ENCODE measurements at places on chromosomes 11 and 22.

- DNase-seq = no peak
Measured at GRCh38 chr22:33110562-33111163, 52.5 kb upstream of the SYN3 start.

- DNase-seq = peak; percentile 11
Measured at GRCh38 chr22:40070701-40071100, 75.9 kb downstream of the FAM83F start.

DNA sequence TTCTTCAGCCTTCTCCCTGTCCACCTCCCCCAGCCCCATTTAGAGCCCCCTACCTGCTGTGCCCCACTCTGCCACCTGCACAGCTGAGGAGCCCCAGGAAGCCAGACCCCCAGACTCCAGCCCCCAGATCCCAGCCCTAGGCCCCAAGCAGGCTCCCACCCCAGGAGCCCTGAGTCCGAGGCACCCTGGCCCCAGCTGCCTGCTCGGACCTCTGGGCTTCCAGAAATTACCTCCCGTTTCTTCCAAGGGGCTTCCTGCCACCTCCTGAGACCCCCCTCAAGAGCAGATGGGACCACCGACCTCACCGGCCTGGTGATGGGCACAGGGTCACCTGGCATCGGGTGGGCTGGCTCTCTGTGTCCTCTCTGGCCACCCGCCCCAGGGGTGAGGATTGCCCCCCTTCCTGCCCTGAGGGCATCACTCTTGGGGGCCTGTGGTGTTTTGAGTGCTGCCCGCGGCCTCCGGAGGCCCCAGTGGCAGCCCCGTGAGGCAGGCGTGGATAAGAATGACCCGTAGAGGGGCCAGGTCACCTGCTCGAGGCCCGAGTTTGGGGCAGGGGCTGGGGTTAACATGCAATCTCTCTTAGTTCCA lies 18.3 kb upstream of the TALDO1 start:
- no peak for DNase-seq

GRCh38 chr22:28930357-28931007 lies 47.1 kb downstream of the ZNRF3 start:
- no peak for DNase-seq

DNA sequence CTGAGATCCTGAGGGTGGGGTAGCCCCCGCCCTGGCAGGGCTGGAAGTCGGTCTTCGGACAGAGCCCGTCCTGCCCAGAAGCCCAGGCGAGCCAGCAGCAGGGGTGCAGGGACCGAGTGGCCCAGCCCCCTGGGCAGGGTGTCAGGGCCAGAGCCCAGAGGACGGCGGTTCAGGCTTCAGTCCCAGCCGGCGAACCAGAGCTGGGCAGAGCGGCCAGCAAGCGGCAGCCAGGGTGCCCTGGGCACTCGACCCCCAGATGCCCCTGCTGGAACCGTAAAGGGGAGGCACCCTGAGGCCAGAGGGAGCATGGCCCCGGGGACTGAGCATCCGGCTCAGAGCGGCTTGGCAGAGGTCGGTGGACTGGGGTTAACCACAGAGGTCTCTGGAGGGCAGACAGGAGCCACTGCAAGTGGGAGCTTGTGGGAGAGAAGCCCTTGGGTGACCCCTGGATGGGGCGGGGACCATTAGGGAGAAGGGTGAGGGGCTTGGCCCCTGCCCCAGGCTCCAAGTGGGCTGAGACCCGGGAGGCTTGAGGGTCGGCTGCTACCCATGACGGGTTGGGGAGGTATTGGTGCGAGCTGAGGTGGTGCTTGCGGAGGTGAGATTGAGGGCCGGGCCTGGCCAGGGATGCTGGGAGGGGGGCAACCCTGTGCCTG lies 15.9 kb downstream of the LSP1 start:
- no peak for DNase-seq

- DNase-seq = no peak
Measured at GRCh38 chr11:79025622-79026021, 415.2 kb downstream of the TENM4 start.

GRCh38 chr11:109153836-109154235 lies 268.2 kb upstream of the C11orf87 start:
- DNase-seq = no peak

GRCh38 chr11:19735909-19736498 lies 23.4 kb downstream of the NAV2 start:
- DNase-seq = no peak

- no peak for DNase-seq
Measured at GRCh38 chr11:103904324-103904667, 132.1 kb upstream of the DDI1 start.

DNA sequence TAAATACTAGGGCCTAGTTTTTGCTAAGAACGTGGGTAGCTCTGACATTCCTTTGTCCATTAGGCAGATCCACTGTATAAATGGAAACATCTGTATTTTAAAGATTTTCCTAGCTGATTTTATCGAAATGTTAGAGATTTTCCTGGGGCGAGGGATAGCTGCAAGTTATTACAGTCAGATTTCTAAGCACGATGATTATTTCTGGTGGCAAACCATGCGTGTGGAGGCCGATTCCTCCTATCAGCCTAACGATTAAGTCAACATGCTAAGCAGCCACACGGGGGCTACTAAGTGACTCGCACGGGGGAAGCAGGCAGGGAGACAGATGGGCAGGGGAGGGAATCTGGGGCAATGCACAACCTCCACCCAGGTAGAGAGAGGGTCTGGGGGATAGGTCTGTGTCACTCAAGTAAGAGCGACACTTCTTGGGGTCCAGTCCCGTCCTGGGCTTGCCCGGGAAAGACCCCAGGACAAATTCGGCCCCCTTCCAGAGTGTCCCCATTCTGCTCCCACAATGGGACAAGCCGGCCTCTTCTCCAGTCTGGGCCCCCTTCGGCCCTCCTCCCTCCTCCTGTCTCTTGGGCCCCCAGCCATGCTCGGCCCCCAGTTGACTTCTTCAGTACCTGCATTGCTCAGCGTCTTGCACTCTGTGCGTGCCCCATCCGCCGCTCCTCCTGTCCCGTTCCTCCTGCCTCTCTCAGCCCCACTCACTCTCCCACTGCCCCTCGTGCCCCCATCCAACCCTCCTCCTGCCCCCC lies 571 bp downstream of the C11orf24 start:
- DNase-seq = no peak

GRCh38 chr22:41367039-41367679 lies 14.6 kb upstream of the TEF start:
- no peak for DNase-seq

DNA sequence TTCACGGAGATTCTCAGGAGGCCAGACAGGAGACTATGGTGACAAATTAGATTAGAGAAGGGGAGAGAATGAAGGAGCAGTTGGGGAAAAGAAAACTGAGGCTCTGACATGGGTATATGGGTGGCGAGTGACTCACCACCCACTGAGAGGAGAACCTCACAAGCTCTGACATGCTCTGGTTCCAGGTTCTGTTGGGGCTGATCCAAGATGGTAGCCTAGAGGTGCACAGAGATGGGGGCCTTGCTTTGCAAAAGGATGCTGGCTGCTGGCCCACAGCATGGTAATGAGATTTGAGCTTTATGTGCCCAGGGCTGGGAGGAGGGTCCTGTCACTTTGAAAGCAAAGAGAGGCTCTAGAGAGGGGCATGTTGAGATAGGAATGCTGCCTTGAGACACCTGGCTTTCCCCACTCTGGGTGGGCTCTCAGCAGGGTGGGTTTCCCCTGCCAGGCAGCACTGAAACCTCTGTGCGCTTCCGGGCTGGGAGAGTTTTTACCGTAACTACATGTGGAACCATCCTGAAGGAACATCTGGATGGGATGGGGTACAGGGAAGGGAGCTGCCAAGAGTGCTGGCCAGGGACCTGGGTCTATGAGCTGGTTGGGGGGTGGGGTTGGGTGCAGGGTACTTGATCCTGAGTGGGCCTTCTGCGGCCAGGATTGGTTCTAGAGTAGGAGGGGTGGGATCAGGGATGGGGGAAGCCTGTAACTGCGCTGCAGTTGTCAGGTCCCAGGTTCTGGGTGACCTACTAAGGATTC lies 1.2 kb upstream of the GRK2 start:
- no peak for DNase-seq

DNA sequence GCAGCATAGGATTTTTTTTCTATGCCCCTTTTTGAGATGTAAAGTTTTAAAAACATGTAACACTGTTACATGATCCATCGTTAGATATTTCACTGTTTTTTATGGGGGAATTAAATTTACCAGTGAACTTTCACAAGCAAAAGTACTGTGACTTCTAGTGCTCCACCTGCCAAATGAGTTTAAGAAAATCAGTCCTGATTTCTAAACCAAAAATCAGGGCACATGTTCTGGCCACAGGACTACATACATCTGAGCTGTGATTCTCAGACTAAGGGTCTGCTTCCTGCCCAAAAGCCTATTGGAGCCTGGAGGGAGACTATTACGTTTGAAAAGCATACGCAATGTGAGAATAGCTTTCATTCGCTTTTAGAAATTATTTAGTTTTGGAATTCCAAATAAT lies 22.5 kb downstream of the TMPRSS13 start:
- no peak for DNase-seq

GRCh38 chr11:37313266-37313665 lies 715.2 kb upstream of the RAG2 start:
- DNase-seq = no peak

GRCh38 chr11:130531061-130531460 lies 82.6 kb downstream of the ADAMTS15 start:
- no peak for DNase-seq

DNA sequence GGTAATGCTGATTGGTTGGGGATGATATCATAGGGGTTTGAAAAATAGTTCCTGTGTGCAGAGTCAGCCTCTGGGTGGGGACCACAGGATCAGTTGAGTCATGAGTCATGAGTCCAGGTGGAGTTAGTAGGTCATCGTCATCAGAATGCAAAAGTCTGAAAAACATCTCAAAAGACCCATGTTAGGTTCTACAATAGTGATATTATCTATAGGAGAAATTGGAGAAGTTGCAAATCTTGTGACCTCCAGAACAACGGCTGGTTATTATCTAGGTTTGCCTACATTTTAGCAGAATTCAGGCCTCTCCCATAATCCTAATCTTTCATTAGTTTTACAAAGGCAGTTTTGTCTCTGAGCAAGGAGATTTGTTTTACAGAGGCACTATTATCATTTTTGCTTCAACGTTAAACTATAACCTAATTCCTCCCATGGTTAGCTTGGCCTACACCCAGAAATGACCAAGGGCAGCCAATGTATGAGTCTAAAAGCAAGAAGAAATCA lies 38.9 kb downstream of the MS4A2 start:
- no peak for DNase-seq

DNA sequence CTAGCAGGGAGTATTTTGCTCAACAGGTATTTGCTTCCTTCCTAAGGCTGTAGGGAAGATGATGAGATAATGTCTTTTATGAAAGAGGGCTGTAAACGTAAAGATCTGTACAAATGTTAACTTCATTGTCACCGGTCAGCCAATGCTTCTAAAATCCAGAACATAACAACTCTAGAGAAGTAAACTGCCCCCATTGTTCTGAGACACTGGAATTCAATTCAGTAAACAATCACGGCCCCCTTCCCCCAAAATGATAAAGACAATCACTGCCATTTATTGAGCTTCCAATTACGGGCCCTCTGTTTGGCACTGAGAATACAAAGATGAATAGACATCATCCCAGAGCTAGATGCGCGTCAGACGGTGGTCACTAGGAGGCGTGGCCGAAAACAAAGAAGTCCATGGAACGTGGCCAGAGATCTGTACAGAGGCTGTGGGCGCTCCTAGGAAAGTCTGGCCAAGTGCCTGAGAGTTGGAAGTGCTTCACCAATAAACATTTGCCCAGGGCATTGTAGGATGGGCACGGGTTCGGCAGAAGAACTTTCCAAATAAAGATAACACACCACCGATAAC lies 576 bp downstream of the TMEM258 start:
- peak; percentile 53 for DNase-seq

DNA sequence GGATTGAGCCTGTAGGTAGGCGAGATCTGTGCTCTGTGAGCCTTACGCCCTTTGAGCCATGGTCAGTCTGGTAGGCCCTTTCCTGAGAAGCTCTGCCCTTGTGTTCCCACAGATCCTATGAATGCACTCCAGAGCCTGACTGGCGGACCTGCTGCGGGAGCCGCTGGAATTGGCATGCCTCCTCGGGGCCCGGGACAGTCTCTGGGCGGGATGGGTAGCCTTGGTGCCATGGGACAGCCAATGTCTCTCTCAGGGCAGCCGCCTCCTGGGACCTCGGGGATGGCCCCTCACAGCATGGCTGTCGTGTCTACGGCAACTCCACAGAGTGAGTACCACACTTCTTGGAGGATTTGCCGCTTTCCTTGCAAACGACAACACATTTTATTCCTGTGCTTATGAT lies 47.4 kb downstream of the MED15 start:
- DNase-seq = no peak

DNA sequence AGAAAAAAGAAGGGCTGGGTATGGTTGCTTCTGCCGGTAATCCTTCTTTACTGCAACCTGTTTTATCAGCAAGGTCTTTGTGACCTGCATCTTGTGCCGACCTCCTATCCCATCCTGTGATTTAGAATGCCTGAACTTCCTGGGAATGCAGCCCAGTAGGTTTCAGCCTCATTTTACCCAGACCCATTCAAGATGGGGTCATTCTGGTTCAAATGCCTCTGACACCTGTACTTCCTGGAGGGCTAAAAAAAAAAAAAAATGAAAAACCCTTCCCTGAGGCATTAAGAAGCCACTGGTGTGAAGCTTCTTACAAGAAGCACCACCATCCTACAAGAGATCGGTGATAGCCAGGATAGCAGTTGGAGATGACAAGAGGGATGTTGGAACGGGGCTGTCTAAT lies 54.6 kb upstream of the TREH start:
- no peak for DNase-seq

DNA sequence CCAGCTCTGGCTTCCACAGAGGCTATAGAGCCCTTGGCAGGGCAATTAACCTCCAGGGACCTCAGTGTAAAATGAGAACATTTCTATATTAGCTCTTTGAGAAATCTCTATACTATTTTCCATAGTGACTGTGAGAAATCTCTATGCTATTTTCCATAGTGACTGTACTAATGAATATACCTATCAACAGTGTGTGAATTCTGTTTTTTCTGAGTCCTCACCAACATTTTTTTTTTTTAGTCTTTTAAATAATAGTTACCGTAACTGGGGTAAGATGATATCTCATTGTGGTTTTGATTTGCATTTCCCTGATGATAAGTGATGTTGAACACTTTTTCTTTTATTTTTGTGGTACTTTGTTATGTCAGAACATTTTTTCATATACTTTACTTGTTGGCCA lies 7.0 kb upstream of the MTNR1B start:
- no peak for DNase-seq

DNA sequence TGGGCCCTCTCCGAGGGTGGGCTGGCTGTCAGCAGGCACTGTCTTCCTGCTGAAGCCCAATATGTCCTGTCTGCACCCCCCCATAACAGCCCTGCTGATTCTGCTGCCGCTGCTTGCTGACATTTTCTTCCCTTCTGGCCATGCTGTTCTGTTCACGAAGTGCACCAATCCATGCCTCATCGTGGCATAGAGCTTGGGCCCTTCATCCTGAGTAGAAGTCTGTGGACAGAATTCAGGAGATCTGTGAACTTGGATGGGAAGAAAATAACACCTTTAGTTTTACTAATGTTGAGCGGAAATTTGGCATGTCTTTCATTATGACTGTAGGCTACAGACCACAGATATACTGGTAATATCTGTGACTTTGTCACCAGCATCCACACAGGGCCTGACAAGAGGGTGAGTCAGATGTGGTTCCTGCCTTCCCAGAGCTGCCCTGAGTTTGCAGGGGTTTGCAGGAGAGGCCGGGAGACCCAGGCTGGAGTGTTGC lies 14.1 kb upstream of the KIAA0930 start:
- DNase-seq = no peak

Data from GM04503 (cell line).